Right ventricle myocardium inferior (tissue), 1 donor: ENCODE measurements at places on chromosomes 4 and X.

DNA sequence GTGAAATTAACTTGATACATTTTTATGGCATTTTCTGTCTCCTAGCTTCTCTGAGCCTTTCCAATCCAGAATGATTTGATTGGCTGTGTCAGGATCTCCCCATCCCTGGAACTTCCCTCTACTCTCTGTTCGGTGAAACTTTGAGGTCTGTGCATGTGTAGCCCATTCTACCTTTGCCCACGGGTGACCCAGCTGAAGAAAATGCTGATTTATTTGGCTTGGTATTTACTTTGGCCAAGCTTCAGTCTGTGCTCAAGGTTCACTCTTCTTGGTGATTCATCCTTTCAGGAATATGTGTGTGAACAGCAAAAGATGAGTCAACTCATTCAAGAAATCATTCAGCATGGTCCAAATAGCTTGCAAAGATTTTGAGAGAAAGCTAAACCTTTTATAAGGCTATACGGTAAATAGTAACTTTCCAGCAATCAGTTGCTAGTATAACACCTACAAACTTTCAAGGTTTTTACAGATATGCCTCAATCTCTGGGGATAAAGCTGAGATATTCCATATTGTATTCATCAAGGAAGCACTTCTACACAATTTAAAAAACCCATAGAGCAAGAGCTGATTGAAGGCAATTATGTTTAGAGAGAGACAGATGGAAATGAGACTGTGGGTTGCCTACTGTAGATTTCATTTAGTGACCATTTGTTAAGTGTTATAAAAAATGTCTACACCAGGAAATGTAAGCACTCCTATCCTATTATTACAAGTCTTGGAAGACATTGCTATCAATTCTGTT, 233.9 kb upstream of the CXXC4 start:
- DNase-seq: no peak

GRCh38 chrX:63128509-63128908, 222.6 kb downstream of the SPIN4 start:
- no peak for DNase-seq

GRCh38 chrX:40268188-40268520, 170.4 kb upstream of the BCOR start:
- no peak for DNase-seq

- DNase-seq: no peak
These were observed 61.9 kb upstream of the ZCCHC13 start for GRCh38 chrX:74242050-74242449.

DNA sequence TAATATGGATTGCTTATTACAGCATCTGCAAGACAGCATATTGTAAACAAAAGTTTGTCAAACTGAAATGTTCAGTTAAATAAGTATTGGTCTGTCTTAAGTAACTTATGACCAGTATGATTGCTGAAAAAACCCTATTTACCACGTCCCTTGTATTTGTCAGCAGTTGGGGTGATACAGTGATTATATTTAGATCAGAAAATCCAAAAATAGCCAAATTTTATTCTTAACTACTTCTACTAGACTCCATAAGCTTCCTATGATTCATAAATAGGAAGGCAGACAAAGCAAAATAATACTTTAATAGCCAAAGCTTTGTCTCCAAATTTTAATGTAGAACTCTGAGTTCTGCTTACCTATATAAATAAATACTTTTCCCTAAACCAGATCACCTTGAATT, 45.3 kb downstream of the TBCK start:
- DNase-seq: no peak

GRCh38 chr4:65924843-65925242, 254.6 kb upstream of the EPHA5 start:
- no peak for DNase-seq

DNA sequence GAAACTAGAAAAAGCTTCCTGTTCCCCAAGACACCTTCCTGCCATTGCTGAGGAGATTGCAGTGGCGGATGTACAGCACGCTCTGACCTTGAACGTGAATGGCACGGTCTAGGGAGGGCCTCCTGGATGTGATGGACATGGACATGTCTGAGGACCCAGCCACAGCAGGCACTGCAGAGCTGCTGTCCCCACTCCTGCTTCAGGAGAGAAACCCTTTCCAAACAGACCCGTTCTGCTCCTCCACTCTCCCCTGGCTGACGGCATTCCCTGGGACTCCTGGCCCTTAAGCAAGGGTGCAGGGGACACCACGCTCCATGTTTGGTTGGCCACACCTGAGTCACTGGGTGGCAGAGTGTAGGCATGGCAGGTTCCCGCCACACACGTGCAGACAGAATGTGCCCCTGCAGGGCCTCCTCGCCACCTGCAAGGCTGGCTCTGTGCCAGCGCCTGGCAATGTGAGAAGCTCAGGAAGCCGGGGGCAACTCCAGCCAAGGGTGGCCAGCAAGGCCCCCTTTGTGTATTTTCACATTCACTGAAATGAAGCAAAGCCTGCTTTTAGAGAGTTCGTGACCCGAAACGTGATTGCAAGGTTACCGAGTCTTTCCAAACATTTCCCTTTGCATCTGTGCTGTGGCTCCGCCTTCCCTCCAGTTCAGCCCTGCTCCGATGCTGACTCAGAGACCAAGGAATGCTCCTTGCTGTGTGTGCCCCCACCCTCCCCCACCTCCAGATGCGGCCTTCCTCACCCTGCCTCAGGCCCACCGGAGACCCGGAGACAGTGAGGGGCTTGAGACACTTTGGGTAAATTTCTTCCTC, 46.1 kb downstream of the HTRA3 start:
- no peak for DNase-seq

GRCh38 chr4:5773271-5773555, 62.2 kb downstream of the EVC start:
- DNase-seq: no peak

GRCh38 chrX:14440106-14440505, 89.2 kb upstream of the GLRA2 start:
- DNase-seq: no peak

GRCh38 chrX:48761674-48762471, at the start of gene GLOD5:
TSS of gene GLOD5 (plus strand) at chrX:48761747. CDS start at chrX:48761791, 44 bp downstream.
- no peak for DNase-seq

DNA sequence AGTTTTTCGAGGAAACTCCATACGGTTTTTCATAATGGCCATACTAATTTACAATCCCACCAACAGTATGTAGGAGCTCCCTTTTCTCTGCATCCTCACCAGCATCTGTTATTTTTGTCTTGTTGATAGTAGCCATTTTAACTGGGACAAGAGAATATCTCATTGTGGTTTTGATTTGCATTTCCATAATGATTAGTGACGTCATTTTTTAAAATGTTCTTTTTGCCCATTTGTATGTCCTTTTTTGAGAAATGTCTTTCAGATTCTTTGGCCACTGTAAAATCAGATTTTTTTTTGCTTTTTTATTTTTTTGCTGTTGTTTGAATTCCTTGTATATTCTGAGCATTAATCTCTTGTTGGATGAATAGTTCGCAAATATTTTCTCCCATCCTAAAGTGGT, 243.9 kb downstream of the TRIML1 start:
- DNase-seq: no peak

DNA sequence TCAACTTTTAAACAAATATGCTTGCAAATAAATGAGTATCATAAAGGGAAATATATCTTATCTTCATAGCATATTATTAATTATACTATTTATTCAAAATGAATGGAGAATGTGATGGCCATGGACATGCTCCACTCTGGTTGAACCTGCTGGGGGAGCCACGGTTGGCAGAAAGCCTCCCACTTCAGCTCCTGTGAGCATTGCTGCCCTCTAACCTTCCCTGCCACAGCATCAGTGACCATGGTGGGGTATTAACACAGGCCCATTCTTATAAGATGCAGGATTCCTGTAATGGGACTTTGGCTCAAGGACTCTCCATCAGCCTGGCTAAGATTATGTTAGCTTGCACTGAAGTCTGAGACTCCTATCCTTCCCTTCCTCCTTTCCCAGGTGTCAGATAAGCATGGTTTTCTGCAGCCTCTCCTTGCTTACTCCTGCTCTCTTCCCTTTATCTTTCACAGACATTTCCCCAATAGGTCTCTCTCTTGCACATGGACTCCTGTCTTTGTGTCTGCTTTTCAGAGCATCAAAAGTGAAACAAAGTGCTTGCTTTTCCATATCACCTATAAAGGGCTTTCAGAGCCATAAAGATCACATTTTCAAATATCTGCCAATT, 4.9 kb upstream of the ABRAXAS1 start:
- DNase-seq: no peak

- DNase-seq: no peak
These were observed 16.3 kb upstream of the SULT1B1 start for GRCh38 chr4:69776696-69777095.

- no peak for DNase-seq
These were observed 494.5 kb downstream of the CFAP47 start for GRCh38 chrX:36414056-36414455.

DNA sequence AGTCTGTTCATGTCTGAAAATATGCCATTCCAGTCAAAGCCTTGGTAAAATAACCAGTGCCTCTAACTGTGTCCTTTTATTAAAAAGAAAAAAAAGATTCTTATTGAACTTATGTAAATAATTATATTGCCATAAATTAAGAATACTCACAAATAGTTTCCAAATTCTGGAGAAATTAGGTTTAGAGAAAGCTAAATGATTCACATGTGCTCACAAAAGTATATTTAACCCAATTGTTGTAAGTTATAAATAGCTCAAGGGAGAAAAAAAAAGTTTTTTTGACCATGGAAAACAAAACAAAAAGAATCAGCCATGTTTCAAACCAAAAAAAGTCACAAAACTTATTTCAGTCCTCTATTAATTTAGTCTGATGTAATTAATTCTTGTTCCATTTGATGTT, 25.3 kb upstream of the HERC6 start:
- no peak for DNase-seq

- DNase-seq: no peak
These were observed 256.9 kb downstream of the ANKRD50 start for GRCh38 chr4:124455671-124456070.

DNA sequence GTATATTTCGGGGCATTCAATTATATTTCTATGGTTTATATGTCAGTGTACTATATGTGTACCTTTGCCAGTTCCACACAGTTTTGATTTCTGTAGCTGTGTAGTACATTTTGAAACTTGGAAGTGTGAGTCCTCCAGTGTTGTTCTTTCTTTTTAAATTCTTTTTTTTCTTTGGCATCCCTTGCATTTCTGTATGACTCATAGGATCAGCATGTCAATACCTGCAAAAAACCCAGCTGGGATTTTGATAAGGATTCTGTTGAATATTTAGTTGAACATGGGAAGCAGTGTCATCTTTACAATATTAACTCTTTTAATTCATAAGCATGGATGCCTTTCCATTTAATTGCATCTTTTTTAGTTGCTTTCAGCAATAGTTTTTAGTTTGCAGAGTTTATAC, 100.0 kb downstream of the SH3BGRL start:
- no peak for DNase-seq

DNA sequence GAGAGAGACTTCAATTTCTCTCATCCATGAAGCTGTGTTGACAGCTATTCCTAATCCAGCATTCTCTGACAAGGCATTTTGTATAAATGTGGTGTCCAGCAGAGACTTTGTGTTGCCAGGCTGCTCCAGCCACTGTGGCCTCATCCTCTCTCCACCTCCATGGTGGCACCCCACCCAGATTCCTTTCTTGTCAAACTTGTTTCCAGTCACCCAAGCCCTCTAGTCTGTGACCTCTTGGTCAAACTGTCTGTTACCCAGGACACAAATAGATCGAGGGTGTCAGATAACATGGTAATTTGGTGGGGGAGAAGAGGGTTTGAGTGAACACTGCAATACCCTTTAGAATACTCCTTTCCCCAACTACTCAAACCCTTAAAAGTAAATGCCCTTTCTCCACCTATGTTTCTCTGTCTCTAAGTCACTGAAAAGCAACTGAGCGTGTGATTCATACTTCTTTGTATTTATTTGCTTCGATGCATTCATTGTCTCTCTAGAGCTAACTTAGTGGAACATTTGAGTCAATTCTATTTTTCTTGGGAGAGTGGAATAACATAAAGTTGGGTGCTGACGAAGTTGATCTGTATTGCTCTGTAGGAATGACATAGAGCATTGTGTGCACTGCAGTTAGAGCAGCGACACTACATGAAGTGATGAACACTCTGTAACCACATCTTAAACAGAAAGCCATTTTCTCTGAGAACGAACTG, 13.7 kb downstream of the PITX2 start:
- no peak for DNase-seq

- no peak for DNase-seq
These were observed 495.9 kb downstream of the SPRY1 start for GRCh38 chr4:123892368-123892976.

DNA sequence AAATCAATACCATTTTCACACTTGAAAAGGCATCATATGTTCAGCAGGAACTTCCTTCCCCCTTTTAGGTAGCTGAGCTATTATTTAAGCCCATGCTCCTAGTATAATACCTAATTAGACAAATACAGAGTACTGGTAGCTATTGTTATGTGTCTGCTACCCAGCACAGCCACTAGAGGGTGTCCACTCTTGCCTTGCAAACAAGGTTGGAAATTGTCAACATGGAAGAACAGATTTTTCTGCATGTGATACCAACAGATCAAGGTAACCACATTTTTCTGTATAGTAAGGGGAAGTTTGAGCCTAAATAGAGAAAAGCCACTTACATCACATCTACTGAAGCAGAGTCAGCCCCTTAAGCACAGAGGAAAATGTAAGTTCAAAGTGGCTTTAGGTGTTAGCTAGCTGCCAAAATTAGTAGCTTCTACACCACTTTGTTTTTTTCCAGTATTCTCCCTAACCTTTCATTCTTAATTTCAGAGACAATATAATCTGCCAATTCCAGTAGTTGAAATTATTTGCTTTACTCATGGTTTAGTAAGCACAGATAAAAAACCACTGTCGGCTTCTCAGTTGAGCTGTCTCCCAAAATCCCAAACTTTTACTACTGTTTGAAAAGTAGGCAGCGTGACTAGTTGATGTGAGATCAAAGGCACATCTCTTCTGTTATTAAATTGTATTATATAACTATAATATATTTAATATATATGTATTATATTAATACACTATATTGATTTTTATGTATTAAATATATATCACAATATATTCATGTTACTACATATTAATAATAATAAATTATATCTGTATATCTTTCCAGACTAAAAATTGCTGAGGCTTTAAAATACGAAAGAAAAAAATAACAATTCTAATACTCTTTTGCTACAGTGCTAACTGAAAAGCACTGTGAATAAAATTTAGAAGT, 38.2 kb downstream of the EDNRA start:
- DNase-seq: no peak

DNA sequence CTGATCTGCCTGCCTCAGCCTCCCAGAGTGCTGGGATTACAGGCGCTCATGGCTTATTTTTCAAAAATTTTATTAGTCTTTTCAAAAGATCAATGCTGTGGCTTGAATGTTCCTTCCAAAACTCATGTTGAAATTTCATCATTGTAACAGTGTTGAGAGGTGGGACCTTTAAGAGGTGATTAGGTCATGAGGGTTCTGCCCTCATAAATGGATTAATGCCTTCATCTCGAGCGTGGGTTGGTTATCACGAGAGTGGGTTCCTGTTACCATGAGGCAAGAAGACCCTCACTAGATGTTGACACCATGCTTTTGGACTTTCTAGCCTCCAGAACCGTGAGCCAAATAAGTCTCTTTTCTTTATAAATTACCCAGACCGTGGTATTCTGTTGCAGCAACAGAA, 30.3 kb downstream of the EIF2S3 start:
- no peak for DNase-seq
